WTC11 (cell line): ENCODE measurements at places on chromosomes 5 and 9.

DNA sequence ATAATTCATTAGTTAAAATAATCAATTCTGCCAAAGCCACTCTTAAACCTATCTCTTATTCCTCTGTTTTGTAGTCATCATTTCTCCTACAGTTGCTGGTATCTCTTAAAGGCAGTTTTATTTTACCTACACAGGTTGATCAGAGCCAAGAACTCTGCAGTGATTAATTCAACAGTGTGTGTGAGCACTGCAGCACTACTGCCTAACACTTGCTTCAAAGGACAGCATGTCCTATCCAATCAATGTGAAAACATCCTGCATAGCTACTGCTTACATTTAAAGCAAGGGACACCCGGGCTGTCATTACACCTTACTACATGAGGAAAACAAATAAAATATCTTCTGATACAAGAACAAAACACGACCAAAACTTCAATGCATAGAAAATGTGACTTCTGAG lies 45.1 kb upstream of the HK3 start:
- peaks cover 37% of the 10 kb centered on the region for H3K36me3 ChIP-seq
- DNase-seq = no peak
- H3K4me3 ChIP-seq = peak overlapping the region; percentile 28
- no peaks in the 10 kb centered on the region for H3K27me3 ChIP-seq
- peaks cover 56% of the 10 kb centered on the region for H3K4me1 ChIP-seq

DNA sequence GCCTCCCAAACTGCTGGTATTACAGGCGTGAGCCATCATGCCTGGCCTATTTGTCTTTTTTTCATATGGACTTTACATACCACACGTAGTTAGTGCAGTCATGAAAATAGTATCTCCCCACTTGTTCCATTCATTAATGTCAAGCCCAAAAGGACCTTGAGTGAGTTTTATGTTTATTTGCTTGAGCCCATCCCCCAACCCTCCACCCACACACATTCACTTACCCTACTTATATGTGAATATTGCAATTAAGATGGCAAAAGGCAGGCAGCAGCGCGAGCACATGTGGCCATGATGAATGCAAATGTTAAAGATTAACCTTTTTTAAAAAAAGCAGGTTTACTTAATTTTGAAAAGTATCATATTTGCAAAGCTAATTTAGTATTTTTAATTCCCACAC lies 24.9 kb upstream of the PIK3R1 start:
- H3K4me1 ChIP-seq = peaks cover 77% of the 10 kb centered on the region
- no peak for DNase-seq
- no peaks in the 10 kb centered on the region for H3K36me3 ChIP-seq
- H3K4me3 ChIP-seq = no peak overlapping the region

- peak; percentile 53 for DNase-seq
- no peaks in the 10 kb centered on the region for H3K27me3 ChIP-seq
- H3K4me1 ChIP-seq = peaks cover 7% of the 10 kb centered on the region
- H3K36me3 ChIP-seq = peaks cover 11% of the 10 kb centered on the region
- H3K4me3 ChIP-seq = no peak overlapping the region
Observed at GRCh38 chr5:142748568-142749249, 21.5 kb upstream of the ARHGAP26 start.

GRCh38 chr5:74141053-74141452 lies 499.5 kb downstream of the ENC1 start:
- H3K36me3 ChIP-seq = no peaks in the 10 kb centered on the region
- H3K27me3 ChIP-seq = no peaks in the 10 kb centered on the region; the same call in 1 of the 2 replicates
- H3K4me1 ChIP-seq = peaks cover 25% of the 10 kb centered on the region
- no peak for DNase-seq
- no peak overlapping the region for H3K27ac ChIP-seq

DNA sequence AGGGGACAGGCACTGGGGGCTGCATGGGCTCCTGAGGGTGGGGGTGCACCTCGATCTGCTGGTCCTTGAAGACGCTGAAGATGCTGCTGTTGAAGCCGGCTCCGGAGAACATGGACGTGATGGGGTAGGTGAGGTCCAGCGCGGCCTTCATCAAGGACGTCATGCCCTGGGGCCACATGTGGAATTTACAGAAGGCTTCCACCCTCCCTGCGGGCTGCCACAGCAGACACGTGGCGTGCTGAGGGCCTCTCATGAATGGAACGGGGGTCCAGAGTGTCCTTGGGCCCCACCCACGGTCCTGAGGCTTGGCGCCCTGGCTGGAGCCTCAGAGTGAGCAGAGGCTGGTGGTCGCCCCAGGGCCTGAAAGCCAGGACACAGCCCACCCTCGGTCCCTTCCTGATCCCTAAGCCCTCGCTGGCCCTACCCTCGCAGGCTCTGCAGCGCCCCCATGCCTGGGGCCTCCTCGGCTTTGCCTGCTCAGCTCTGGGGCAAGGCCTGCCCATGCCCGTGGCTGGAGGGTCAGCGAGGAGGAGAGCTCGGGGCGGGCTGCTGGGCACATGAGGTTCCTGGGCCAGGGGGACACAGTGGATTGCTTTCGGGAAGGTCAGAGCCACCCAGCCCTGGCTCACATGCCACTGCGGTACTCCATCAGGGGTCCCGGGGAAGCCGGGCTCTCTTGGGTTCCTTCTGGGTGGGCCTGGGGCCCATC lies 5.3 kb upstream of the NSMF start:
- no peaks in the 10 kb centered on the region for H3K27me3 ChIP-seq
- no peaks in the 10 kb centered on the region for H3K36me3 ChIP-seq
- no peak for DNase-seq
- no peaks in the 10 kb centered on the region for H3K4me1 ChIP-seq

DNA sequence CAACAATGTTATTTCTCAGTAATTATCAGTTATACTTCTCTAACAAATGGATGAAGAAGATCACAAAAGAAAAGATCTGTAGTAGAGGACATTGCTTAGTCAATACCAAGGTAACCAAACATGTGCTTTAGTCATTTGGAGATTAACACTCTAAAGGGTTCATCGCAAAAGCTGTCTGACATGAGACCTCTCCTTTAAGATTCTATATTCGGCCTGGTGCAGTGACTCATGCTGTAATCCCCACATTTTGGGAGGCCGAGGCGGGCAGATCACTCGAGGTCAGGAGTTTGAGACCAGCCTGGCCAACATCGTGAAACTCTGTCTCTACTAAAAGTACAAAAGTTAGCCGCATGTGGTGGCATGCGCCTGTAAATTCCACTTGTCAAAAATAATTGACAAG lies 18.3 kb upstream of the CKMT2 start:
- peaks cover 5% of the 10 kb centered on the region; the same call in 1 of the 2 replicates for H3K4me1 ChIP-seq
- H3K36me3 ChIP-seq = no peaks in the 10 kb centered on the region
- no peak overlapping the region for H3K27ac ChIP-seq
- no peaks in the 10 kb centered on the region for H3K27me3 ChIP-seq
- no peak overlapping the region for H3K4me3 ChIP-seq

GRCh38 chr9:95580812-95581761 lies 64.3 kb upstream of the PTCH1 start:
- no peak overlapping the region for H3K27ac ChIP-seq
- DNase-seq = no peak
- H3K4me1 ChIP-seq = peaks cover 29% of the 10 kb centered on the region
- H3K36me3 ChIP-seq = no peaks in the 10 kb centered on the region

GRCh38 chr9:94706922-94707321 lies 19.6 kb upstream of the AOPEP start:
- no peaks in the 10 kb centered on the region for H3K4me1 ChIP-seq
- no peaks in the 10 kb centered on the region; the same call in 1 of the 2 replicates for H3K27me3 ChIP-seq
- H3K27ac ChIP-seq = no peak overlapping the region
- no peaks in the 10 kb centered on the region for H3K36me3 ChIP-seq
- no peak overlapping the region for H3K4me3 ChIP-seq

GRCh38 chr5:10030219-10030831 lies 219.4 kb downstream of the ATPSCKMT start:
- H3K4me3 ChIP-seq = no peak overlapping the region
- H3K4me1 ChIP-seq = peaks cover 4% of the 10 kb centered on the region
- peaks cover 15% of the 10 kb centered on the region for H3K36me3 ChIP-seq
- DNase-seq = peak; percentile 59
- H3K27me3 ChIP-seq = no peaks in the 10 kb centered on the region
- H3K27ac ChIP-seq = no peak overlapping the region

GRCh38 chr9:72440378-72440777 lies 75.4 kb upstream of the ZFAND5 start:
- no peak overlapping the region for H3K27ac ChIP-seq
- no peak for DNase-seq
- no peak overlapping the region for H3K4me3 ChIP-seq
- no peaks in the 10 kb centered on the region for H3K27me3 ChIP-seq
- no peaks in the 10 kb centered on the region for H3K36me3 ChIP-seq
